ENCODE measurements at places on chromosomes 13 and 19.
A peak's percentile ranks its signal among the peaks of the same experiment; 100 is the strongest.

DNA sequence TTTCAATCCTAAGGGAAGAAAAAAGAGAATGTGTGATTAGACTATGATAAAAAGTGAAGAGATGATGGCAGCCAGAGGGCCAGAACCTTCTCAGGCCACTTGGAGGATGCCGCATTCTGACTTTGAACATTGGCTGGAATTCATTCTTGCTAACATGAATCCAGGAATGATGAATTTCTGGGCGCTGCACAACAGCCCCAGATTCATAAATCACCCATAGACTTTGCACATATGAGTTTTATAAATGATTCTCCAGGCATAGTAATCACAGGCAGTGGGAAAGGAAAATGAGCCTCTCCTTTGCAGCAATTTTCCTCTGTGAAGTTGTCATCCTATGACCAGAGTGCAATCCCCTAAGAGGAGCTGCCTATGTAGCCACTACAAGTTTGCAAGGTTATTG lies 555.4 kb downstream of the KCTD12 start:
- DNase-seq: no peak

- DNase-seq: no peak
Observed at GRCh38 chr13:81408647-81409046, 1067.7 kb upstream of the SPRY2 start.

- DNase-seq: no peak
Observed at GRCh38 chr13:43579321-43579720, 207.5 kb downstream of the ENOX1 start.

GRCh38 chr19:11179716-11180297 lies 17.5 kb downstream of the KANK2 start:
- DNase-seq: no peak

- no peak for DNase-seq
Observed at GRCh38 chr19:55014714-55015113, 23.4 kb downstream of the GP6 start.

- DNase-seq: no peak
Observed at GRCh38 chr19:38707512-38708114, 36.7 kb downstream of the CAPN12 start.

DNA sequence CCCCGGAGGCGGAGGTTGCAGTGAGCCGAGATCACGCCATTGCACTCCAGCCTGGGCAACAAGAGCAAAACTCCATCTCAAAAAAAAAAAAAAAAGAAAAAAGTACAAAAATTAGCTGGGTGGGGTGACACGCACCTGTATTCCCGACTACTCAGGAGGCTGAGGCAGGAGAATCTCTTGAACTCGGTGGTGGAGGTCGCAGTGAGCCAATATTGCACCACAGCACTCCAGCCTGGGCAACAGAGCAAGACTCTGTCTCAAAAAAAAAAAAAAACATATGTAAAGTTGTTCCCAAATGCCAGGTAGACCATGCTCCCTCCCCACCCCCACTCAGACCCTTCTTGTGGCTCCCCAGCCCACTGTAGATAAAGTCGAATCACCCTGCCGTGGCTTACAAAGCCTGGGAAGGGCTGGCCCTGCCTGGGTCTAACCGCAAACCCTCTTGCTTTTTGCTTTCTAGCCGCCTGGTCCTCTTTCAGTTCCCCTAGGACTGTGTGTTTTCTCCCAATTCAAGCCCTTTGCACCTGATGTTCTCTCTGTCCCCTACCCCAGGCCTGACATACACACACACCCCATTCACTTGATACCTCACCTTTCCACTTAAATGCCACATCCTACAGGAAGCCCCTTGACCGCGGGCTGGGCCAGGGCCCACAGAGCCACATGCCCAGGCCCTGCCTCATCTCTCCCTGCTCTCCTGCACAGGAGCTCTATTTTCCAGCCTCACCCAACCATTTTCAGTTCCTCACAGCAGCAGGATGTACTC lies 34.4 kb downstream of the MAP4K1 start:
- no peak for DNase-seq

DNA sequence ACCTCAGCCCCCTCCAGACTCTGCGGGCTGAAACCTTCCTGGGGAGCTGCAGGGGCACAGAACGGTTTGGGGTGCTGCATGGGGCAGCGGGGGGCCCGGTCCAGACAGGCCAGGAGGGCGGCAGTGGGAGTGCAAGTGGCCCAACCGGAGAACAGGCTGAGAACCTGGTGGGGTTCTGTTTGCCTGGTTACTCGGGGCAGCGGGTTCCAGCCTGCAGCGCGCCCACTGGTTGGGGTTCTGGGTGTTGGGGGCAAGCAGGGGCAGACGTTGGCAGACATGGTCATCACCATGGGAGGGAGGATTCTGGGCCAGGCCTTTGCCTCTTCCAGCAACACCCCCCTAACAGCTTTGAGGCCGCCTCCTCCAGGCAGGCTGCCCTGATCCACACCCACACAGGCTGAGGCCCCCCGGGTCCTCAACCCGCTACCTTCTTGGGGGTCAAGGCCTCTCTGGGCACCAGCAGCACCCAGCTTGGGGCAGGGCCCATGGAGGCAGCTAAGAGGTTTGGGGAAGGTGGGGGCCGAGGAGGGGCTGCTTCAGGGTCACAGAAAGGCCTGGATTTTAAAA lies at the start of gene PRR22:
TSS of gene PRR22 (minus strand) at position 166 of the 567 bp plus-strand sequence. CDS start at position 80, 86 bp downstream.
- no peak for DNase-seq

- DNase-seq: no peak
Observed at GRCh38 chr13:39577203-39577602, 25.8 kb downstream of the LHFPL6 start.

DNA sequence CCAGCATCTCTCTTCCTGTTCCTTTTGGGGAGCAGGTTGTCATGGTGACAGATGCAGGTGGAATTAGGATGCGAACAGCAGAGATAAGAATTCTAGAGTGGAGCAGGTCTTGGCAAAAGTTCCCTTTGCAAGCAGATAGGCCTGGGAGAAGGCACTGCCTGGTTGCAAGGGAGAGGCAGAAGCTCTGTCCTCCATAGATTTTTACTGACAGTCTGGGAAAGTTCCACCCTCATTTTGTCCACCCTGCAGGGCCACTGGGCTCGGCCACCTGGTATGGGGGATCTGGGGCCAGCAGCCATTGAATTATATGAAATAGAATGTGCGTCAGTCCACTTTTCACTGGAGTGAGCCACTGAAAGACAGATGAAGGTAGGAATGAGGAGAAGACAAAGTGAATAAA lies 141.7 kb downstream of the IER2 start:
- no peak for DNase-seq

- no peak for DNase-seq
Observed at GRCh38 chr13:46320406-46320805, 66.6 kb downstream of the RUBCNL start.

DNA sequence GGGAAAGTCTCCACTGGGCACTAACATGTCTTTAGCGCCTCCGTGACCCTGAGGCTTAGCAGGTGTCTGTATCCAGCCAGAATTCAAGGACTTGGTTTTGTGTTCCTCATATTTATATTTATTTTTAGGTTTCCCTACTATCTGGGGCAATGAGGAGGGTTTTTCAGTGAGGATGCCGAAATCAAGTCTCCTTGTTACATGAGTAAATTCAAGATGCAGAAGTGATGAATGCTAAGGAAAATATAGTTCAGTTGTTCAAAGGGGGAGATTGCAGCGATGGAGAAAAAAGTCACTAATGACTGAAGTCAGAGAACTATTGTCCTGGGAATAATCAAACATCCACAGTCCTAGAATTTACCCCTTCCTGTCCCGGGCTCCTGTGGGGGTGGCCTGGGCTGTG lies 791 bp upstream of the ADGRE2 start:
- DNase-seq: no peak

DNA sequence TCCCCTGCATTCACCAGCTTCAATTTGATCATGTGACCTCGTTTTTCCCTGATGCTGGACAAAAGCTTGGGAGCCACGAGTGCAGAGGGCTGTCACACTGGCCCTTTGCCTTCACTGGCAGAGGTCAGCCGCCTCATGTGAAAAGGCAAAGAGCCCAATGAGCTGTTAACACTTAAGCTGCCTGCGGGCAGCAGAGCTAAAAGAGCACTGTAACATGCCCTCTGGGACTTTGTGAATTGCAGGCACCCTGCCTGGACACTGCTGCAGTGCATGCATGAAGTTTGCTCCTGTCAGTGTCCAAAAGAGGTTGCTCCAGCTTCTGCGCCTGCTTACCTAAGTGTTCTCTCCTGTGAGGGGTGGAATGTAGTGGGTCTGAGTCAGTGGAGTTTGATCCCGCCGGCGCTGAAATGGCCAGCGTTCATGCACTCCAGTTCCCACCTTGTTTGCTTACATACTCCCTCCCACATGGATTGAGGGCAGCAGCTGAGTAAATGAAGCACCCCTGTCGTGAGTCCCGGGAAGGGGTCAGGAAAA lies 193.7 kb downstream of the RFC3 start:
- peak; percentile 57 for DNase-seq

DNA sequence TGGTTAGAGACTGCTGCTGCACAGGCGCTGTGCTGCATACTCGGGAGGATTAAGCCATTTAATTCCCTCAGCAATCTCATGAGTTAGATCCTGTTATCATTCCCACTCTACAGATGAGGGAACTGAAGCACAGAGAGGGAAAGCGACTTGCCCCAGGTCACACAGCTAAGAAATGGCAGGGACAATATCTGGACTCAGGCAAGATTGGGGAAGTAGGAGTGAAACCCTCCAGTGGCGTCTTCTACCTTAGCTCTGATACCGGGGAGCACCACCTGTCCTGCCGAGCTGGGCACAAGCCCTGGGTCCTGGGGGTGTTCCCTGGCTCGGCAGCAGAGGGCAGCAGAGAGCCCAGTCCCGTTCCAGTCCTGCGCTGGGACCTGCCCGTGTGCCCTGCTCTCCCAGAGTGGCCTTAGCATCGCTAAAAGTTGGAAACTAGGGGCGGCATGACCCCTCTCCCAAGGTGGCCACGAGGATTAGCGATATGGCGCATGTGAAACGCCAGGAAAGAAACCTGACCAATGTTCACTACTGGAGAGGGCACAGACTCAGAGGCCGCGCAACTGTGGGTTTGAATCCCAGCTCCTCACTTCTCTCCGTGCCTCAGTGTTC lies 20.5 kb downstream of the CYTH2 start:
- DNase-seq: no peak

DNA sequence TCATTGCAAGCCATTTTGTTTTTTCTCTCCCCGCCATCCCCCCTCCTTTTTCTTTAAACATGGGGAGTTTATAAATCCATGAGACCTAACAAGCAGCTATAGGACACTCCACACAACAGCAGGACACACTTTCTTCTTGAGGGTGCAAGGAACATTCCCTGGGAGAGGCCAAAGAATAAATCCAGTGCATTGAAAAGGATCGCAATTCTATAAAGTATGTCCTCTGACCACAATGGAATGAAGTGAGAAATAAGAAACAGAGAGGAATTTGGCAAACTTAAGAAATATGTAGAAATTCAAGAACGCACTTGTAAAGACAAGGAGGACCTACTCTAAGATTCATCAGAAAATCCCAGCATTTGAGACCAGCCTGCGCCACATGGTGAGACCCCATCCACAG lies 11.9 kb downstream of the KLF2 start:
- no peak for DNase-seq

GRCh38 chr13:80577285-80577684 lies 236.4 kb upstream of the SPRY2 start:
- no peak for DNase-seq

- no peak for DNase-seq
Observed at GRCh38 chr13:46596466-46596865, 43.5 kb downstream of the LRCH1 start.

DNA sequence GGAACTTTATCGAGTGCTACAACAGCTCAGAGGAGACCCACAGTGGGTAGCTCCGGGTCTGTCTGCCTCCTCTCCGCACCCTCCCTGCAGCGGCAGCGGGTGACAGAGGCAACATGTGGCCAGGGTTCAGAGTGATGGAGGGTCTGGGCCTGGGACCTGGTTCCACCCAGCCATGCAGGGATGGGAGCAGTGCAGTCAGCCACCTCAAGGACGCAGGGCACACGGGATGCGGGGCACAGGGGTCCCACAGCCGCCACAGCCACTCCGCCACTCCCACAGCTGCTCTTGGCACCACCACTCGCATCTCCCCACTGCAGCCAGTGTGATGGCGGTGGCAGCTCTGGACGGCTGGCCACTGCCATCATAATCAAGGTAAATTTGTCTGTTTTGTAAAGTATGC lies 892.9 kb downstream of the OLFM4 start:
- no peak for DNase-seq

- DNase-seq: peak; percentile 79
Observed at GRCh38 chr13:103883164-103883563, 816.9 kb upstream of the SLC10A2 start.

DNA sequence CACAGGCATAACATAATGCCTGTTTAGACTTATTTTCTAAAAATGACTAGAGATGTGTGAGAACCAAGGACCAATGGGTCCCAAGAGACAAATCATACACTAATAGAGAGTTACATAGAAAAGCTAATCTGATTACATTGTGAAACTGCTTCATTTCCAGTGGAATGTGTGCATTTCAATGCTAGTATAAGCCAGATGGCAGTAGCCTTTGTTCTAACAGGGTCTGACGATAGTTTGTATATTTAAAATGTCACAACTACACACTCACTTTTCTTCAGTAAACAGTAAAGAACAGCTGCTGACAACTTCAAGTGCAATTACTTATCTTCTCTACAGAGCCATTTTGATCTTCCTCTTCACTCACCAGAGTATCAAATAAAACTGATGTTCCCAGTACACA lies 4.3 kb upstream of the SLITRK5 start:
- no peak for DNase-seq

DNA sequence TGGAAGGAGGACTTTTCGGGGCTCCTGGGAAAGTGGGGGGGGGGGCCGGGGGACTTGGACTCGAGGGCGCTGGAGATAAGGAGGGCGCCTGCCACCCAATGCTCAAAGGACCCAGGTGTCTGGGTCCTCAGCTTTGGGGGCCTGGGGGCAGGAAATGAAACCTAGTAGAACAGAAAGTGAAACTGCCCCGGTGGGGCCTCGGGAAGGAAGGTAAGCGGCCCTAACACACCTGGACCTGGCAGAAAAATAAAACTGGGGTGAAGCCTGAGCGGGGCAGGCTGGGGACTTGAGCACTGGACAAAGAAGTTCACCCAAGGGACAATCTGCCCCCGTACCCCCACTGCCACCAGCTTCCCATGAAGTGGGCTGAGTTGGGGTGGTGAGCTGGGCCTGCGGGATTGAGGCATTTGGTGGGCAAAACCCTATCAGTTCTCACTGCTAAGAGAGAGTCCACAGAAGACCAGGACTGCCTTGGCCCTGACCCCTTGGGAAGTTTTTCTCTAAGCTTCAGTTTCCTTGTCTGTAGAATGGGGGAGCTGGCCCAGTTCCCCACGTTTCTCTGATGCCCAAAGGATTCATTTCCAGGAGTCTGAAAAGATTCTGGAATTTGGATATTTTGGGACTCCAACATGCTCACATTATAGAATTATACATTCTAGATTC lies 2.3 kb downstream of the PRKD2 start:
- DNase-seq: no peak

GRCh38 chr13:112657850-112658445 lies 31.9 kb upstream of the ATP11A start:
- DNase-seq: no peak

- no peak for DNase-seq
Observed at GRCh38 chr13:41061914-41062837, 867 bp downstream of the WBP4 start.

All from smooth muscle cell of the brain vasculature (primary cell).